ENCODE measurements at places on chromosomes 3 and 15.

DNA sequence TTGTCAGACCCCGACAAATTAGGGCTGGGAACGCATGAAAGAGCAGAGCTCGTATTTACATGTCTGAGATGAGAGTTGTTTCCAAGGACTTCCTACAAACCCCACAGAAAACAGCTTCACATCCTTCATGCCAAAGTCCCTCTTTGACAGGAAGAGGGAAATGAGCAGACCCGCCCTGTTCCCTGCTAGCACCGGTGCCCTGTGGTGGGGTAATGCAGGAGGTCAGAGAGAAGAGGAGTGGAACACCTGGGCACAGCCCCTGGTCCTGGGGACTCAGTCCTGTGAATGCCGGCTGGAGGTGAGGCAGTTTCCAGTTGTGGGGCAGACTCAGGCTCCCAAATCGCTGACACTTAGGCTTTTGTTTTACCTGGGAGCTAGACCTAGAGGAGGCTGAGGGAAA is 4.0 kb downstream of the PLA2G4D start:
- DNase-seq: no peak

DNA sequence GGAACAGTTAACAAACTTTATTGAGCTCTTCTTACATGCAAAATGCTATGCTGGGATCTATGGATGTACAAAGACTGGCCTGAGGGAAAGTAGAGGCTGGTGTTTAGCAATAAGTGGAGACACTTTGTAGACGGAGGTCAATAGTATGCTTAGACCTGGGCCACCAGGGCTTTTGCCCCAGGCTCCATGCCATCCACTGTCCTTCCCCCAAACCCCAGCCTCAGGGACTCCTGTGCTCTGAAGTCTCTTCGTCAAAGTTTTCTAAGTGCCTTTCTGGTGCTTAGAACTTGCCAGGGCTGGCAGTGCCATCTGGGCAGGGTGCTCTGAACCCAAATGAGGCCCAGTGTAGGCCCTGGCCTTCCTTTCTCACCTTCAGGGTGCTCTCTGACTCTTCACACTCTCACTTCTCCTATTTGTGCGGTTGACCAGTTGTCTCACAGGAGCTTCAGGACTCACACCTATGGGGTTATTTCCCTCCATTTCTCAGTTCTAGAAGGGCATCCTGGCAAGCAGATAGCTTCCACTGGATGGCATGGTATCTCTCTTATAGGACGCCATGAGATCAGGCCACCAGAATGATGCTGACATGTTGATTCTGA is 21.8 kb upstream of the KCNAB1 start:
- DNase-seq: no peak

- DNase-seq: peak; percentile 64
Observed at GRCh38 chr3:152309535-152310307, 41.0 kb downstream of the MBNL1 start.

DNA sequence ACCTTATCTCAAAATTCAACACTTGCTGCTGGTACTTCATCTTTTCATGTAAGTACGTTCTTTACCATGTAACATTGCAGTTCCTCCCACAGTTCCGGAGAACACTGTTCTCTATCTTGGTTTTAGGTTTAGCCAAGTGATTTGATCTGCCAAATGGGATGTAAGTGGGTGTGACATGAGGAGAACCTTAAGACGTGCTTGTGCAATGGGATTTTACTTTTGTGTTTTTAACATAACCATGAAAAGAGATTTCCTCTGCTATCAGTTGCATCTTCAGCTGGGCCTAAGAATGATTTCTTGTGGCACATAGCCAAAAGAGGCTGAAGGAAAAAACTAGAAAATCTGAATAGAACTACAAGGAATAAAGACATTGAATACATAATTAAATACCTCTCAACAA is 894.5 kb upstream of the ALCAM start:
- DNase-seq: no peak

- DNase-seq: no peak
Observed at GRCh38 chr15:63473749-63473998, 30.7 kb upstream of the USP3 start.

DNA sequence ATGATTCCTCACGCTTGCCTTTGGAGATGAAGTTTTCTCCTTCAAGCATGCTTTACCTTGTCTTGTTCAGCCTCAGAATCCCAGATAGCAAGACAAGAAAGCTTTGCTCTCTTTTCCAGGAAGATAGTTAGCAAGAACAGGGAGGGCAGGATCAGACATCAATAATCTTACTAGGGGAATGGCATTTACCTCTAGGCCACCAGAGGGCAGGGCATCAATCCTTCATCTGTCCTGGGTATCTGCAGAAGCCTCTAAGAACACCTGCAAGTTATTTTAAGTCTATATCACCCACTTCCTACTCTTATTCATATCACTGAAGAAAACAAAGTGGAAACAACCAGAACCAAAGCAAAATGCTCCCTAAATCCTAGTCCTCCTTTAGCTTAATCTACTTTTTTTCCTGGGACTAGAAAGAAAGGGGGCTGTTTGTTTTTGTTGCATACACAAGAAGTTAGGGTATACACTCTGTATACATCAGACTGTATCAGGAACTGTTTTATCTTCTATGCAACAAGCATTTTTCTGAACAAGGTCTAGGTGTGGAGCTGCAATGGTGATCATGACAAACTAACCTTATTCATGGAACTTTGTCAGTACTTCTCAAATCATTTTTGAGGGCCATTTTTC is 862.5 kb downstream of the CADM2 start:
- DNase-seq: no peak

DNA sequence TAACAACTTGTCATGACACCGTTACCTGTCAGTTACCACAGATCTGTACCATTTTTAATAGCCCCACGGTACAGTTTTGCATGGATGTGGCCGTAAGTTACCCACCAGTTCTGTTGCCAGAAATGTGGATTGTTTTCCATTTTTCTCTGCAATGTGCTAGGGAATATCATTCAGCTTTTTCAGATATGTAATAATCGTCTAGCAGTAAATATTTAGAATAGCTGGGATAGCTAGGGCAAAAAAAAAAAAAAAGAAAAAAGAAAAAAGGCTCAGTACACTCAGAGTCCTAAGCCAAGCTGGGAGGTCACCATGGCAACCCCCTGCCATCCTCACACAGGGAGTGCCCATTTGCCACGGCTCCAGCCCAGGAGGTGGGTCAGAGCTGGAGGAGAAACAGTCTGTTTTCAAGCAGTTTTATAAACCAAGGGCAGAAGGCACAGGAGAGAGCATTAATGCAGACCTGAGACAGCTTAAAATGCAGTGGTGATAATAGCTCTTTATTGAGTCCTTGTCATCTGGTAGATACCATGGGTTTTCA is 25.2 kb downstream of the PAQR5 start:
- peak; percentile 47 for DNase-seq

- DNase-seq: no peak
Observed at GRCh38 chr15:48710952-48711495, 65.5 kb upstream of the FBN1 start.

DNA sequence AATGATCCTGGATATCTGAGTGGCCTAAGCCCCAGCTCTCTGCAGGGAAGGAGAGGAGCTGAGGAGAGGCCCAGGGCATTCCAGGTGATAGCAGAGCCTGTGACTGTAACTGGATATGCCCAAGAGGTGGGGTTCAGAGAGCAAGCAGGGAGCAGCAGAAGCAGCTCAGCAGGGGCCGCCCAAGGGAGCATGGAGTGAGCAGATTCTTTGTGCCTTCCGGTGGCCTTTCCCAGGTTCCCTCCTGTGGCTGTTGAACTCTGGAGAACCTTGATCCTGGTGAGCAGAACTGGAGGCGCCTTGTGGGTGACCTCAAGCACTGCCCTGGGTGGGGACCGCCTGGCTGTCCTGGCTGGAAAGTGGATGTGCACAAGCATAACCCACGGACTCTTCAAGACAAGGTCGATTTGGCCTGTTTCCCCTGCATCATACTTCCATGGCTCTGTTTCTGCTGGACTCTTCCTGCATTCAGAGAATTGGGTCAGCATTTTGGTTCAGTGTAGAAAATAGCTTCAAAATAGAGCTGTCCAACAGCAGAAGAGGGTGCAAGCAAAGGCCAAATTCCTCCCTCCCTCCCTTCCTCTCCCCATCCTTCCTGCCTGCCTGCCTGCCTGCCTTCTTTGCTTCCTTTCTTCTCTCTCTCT is 76.1 kb downstream of the ARNT2 start:
- peak; percentile 73 for DNase-seq

DNA sequence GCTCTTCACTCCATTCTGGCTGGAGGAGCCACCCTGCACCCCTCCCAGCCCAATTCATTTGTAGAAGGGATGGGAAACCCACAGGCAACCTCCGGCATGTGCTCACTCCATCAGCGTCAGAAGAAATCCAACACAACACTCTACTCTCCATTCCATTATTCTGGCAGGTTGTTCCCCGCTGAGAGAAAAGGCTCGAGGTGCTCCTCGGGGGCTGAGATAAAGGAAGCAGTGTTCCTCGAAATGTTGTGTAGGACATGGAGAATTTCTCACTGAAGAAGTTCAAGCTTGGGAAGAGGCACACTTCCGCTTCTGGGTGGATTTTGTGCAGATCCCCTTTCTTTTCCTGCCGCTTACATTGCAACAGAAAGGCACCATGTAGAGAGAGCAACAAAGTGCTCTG is 355.0 kb upstream of the CFAP20DC start:
- DNase-seq: no peak

- DNase-seq: no peak
Observed at GRCh38 chr3:11536132-11536935, 107.4 kb downstream of the VGLL4 start.

- DNase-seq: no peak
Observed at GRCh38 chr3:194944526-194944925, 258.8 kb downstream of the FAM43A start.

DNA sequence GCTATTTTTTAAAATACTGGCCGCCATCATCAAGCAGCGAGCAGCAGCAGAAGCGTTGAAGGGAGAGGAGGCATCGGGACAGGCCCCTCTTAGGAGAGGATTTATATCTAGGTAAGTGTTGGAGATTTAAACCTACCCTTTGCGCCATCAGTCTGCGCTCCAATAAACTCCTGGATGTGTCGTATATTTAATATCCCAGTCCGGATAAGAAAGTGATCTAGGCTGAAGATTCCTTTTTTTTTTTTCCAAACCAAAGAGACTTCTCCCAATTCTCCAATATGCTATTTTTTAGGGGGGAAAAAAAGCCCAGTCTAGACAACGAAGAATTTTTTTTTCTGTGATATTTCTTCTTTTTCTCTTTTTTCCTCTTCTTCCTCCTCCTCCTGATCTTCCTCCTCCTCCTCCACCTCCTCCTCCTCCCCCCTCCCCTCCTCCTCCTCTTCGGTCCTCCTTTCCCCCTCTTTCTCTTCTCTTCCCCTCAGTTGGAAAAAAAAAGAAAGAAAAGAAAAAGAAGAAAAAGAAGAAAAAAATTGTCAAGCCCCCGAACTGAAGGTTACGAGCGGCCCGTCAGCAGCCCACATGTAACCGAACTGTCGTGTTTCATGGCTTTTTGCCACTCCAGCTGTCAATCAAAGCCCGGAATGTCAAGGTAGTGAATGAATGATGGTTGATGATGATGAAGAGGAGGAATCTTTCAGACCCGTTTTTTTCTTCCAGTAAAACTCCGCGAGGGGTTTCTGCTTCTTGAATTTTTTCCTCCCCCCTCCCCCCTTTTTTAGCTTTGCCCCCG is 835 bp downstream of the MEIS2 start:
- DNase-seq: peak; percentile 50

DNA sequence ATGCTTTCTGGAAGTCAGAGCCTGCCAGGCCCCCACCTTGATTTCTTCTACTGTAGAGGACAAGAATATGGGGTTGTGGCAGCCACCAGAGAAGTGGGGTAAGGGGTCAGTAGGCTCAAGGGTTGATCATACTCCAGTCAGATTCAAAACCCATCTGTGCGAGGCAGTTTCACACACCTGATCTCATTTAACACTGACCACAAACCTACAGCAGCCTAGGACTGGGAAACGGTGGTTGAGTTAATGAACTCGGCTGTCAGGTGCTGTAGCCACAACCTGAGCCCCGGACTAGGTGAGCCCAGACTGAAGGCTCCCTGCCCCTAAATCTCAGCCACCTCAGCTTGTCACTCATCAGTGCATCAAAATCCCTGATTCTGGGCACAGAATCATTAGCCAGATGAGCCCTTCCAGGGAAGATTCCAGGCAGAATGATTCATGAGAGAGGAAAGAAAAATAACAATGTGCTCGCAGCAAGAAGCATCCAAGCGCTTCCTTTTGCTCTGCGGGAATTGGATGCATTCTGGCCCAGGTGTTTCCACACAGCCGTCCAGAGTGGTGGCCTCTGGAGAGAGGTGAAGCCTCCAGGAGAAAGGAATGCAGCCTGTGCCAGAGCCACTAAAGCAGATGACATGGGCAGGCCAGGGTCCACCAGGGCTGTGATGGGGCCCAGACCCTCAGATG is 102.1 kb downstream of the SRGAP3 start:
- peak; percentile 11 for DNase-seq

GRCh38 chr15:33001926-33002325 is 192.6 kb downstream of the FMN1 start:
- peak; percentile 59 for DNase-seq

GRCh38 chr15:28861031-28861534 is 12.6 kb upstream of the GOLGA6L7 start:
- DNase-seq: no peak

GRCh38 chr3:10845839-10846656 is 30.0 kb downstream of the SLC6A11 start:
- DNase-seq: no peak

DNA sequence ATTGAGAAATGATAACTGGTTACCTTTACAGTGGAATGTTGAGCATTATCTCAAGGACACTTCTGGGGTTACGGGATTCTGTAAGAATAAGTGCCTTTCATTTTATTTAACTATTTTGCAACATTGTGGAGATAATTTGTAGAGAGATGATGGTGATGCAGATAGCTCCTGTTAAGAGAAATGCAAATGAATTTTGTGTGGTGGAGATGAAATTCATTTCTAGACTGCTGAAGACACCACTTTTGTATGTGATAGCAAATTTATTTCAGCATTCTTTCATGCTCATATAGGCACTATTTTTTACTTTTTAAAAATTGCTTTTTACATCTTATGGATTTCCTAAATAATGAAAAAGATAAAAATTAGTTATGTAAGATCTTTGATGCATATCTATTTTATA is 463.3 kb upstream of the CBLB start:
- DNase-seq: no peak

DNA sequence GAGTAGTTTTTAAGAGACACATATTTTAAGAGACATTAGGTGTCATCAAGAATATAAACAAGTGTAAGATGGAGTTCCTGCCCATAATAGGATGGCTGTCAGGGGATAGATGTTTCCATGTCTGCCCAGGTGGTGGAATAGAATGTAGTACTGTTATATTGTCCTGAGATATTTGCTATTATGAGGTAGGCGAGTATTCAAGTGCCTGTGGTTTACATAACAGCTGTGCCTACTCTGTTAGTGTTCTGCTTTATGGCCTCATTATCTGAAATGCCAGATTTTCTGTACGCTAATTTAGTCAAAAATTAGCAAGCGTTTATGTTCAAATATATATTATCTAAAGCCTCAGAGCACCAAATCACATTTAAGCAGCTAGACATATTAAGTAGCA is 360.2 kb upstream of the ROPN1 start:
- no peak for DNase-seq

Measured in fibroblast of skin of scalp (primary cell).